Ovary (tissue), 10 donors: ENCODE measurements at places on chromosomes 11 and 22.

- H3K4me1 ChIP-seq = no peaks in the 10 kb centered on the region
- H3K27ac ChIP-seq = no peak overlapping the region
- no peaks in the 10 kb centered on the region for H3K36me3 ChIP-seq
- no peak for DNase-seq
- no peak overlapping the region for H3K4me3 ChIP-seq
Measured at GRCh38 chr11:97234016-97234415, 844.2 kb downstream of the JRKL start.

DNA sequence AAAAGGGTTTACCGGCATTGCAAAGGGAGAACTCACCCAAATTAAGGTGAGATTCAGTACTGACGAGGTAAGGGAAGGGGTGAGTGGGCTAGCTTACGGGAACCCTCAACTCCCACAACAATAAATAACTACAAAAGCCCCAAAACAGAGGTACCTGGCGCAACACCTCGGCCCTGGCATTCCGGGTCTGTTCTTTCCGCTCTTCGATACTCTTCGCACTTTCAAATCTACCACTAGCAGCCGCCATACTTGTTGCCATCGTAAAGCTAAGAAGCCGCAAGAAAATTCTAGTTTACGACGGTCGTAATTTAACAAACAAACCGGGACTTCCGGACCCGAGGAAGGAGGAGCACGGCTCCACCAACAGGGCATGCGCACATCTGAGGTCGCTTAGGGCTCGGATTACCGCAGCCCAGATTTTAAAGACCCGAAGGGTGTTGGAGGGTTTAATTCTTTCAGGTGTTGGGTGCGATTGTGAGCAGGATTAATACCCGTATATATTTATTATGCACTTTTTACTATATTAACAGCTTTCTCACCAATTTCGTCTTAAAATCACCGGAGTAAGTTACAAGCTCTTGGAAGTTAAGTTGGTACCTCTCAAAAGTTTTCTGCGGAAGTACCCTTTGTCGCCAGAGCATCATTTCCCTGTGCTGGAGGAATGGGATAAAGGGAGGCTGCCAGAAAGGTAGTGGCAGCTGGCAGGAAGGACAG lies at the start of gene CWF19L2:
Gene CWF19L2, minus strand, starts transcription at position 268 of the 714 bp plus-strand sequence. Its CDS starts 9 bp downstream, at position 259.
- H3K27me3 ChIP-seq = no peaks in the 10 kb centered on the region
- DNase-seq = peak; percentile 84
- peak within 1 kb of the TSS; percentile 9 for H3K27ac ChIP-seq
- H3K36me3 ChIP-seq = no peaks in the 10 kb centered on the region

DNA sequence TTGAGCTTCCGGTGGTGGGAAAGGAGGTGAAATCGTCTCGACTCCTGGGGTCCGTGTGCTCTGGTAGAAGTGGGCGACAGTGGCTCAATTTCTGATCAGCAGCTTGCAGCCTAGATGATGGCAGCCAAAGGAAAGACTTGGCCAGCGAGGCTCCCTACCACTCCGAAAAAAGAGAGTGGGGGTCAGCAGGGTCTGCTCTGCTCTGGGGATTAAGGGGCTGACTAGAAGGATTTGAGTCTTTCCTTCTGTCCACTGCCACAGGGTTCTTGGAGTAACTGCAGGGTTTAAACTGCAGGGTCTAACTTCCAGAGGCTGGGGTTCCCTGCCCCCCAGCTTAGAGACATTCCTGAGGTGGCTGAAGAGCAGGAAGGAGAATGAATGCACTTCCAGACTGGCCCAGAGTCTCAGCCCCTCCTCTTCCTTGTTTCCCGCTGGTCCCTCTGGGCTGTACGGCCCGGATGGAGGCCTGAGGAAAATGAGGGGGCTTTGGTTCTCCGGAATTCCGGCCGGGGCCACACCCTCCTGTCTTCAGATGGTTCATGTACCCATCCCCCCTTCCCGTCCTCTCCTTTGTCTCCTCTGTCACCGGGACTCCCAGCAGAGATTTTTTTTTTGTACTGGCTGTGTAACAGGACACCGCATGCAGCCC lies 907 bp downstream of the SERPINH1 start:
- DNase-seq = peak; percentile 47
- peak overlapping the region; percentile 100 for H3K27ac ChIP-seq
- no peaks in the 10 kb centered on the region for H3K36me3 ChIP-seq

DNA sequence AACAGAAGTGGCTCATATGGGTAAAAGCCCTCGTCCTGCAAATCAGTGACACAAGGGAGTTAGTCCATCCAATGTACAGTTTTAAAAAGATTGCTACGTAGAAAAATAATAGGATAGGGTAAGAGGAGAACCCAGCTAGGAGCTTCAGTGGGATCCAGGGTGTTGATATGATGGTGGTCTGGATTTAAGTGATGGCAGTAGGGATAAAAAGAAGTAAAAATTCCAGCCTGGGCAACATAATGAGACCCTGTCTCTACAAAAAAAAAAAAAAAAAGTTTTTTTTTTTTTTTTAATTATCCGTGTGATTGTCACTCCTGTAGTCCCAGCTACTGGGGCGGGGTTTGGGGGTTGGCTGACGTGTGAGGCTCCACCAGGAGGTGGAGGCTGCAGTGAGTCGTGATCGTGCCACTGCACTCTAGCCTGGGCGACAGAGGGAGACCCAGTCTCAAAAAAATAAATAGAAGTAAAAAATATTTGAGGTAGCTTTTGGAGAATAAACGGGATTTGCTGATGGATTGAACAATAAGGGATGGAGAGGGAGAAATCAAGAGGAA lies 7.0 kb upstream of the L3MBTL2 start:
- DNase-seq = peak; percentile 38
- no peaks in the 10 kb centered on the region for H3K36me3 ChIP-seq
- H3K4me3 ChIP-seq = peak overlapping the region; percentile 57
- H3K27me3 ChIP-seq = no peaks in the 10 kb centered on the region

DNA sequence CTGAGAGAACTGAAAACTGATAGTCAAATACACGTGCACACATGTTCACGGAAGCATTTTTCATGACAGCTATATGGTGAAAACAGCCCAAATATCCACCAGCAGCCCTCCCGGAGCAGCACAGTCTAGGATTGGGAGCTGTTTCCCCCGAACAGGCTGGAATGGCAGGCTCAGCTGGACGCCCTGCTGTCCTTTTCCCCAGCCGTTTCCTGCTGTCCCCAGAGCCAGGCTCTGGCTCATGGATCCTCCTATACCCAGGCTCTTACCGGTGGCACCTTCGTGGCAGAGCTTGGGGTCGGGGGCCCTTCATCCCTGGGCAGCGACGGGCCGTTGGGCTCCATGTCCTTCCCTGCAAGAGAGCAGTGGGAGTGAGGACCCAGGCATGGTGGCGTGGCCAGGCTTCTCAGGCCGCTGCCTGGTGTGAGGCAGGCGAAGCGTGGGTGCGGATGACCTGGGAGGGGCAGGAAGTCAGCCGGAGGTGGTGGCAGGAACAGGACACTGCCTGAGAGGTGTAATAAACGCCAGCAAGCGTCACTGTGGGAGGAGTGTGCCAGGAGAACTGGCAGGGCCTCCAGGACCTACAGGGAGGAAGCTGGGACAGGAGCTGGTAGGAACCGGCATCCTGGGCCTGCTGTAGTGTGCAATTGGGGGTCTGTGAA lies 38.8 kb downstream of the OSBPL5 start:
- peaks cover 10% of the 10 kb centered on the region for H3K4me1 ChIP-seq
- no peak overlapping the region for H3K27ac ChIP-seq
- H3K4me3 ChIP-seq = no peak overlapping the region
- H3K36me3 ChIP-seq = no peaks in the 10 kb centered on the region

DNA sequence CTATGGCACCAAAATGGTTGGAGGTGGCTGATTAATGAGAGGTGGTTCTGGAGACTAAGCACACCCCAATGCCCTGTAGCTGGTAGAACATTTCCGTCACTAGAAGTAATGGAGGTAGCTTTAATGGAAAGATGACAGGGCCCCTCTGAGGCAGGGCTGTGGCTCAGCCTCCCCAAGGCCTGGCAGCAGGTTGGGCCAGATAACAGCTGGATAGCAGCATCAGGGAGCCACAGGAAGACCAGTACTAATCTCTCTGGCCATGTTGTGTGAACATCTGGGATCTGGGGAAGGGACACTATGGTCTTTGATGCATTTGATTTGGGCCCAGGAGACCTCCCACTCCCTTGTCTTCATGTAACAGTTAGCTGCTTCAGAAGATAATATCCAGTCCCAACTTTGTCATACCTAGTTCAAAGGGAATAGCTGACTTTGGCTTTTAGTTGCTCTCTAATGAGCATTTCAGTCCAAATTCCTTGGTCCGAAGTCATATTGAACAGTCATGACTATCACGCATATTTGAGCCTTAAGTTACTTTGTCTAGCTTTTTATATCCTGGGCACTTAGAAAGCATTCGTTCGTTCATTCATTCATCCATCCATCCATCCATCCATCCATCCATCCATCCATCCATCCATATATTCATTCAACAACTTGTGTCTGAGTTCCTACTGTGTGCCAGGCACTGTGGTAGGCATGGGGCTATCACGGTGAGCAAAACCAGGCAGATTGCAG lies 53.0 kb upstream of the LMO2 start:
- H3K4me3 ChIP-seq = no peak overlapping the region
- DNase-seq = no peak
- H3K27me3 ChIP-seq = no peaks in the 10 kb centered on the region

DNA sequence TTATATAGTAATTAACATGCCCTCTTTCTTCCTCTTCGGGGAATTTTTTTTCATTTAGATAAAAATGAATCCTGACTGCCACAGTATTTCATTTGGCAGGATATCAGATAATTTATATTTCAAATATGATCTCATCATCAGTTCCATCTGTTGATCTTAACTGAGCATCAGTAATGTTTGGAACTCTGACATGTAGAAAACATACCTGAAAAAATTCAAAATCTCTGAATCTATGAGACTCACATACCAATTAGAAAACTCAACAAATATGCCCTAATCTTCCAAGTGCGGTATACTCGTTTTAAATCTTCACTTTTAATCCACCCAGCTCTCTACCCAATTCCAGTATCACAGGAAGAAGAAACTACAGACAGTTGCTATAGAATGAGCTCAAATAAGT lies 161.9 kb downstream of the MSANTD4 start:
- H3K27me3 ChIP-seq = no peaks in the 10 kb centered on the region
- no peak overlapping the region for H3K27ac ChIP-seq
- H3K4me1 ChIP-seq = no peaks in the 10 kb centered on the region
- no peak for DNase-seq
- no peaks in the 10 kb centered on the region for H3K36me3 ChIP-seq
